ENCODE measurements at places on chromosomes 7 and 10.

DNA sequence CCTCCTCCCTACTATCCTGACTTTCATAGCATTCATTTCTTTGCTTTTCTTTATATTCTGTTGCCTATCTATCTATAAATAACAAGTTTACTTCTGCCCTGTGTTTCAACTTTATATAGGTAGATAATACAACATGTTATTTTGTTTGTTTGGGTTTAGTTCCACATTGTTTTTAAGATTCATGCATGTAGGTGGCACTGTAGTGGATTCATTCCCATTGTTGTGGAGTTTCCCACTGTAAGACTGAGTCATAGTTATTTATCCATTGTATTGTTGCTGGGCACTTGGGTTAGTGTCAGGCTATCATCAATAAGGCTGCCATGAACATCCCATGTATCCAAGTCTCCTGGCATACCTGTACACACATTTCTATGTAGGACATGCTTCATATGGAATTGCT is 127.7 kb downstream of the ARHGAP22 start:
- DNase-seq: no peak

DNA sequence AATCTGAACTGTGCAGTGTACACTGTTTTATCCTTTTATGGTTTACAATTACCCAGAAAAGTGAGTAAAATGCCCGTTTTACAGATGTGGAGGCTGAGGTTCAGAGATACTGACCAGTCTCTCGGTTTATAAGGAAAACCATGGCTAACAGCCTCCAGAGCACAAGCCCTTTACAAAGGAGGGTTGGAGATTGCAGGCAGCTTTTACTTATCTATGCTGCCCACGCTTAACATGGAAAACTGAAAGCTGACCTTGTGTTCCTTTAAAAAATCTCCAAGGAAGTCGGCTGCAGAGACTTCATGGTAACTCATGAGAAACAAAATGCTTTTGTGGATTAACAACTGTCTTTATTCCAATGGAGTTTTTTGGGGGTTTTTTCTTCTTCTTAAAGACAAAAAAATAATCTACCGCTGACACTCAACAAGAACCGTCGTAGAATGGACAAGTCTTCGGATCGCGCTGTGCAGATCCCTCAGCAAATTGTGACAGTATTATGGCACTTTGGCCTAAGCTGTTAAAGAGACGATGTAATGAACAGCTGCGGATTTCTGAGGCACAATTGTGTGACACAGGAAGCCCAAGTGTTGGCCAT is 654 bp upstream of the SLF2 start:
- DNase-seq: no peak

GRCh38 chr10:61822781-61823230 is 78.7 kb upstream of the ARID5B start:
- DNase-seq: no peak

DNA sequence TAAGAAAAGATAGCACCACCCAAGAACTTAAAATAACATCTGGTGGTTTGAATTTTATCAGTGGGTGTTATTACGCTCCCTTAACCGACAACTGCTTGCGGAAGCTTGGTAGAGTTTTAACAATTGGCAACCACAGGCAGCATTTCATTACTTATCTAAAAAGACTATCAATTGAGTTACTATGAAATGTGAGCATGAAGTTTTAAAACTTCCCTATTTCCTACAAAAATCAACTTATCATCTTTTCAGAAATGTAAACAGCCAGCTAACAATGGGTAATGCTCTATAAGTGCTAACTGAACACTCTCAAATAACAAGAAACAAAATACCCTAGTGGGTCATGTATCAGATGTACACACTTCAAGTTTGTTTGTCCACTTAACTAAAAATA is 68.8 kb downstream of the OSBPL3 start:
- DNase-seq: no peak

GRCh38 chr7:7177044-7177517 is 5.3 kb upstream of the C1GALT1 start:
- DNase-seq: no peak

GRCh38 chr7:155457544-155458110 is 302 bp upstream of the EN2 start:
- DNase-seq: no peak

- DNase-seq: no peak
Measured at GRCh38 chr7:52749880-52750279, 285.6 kb upstream of the POM121L12 start.

- DNase-seq: no peak
Measured at GRCh38 chr7:10913457-10913856, 60.2 kb upstream of the PHF14 start.

DNA sequence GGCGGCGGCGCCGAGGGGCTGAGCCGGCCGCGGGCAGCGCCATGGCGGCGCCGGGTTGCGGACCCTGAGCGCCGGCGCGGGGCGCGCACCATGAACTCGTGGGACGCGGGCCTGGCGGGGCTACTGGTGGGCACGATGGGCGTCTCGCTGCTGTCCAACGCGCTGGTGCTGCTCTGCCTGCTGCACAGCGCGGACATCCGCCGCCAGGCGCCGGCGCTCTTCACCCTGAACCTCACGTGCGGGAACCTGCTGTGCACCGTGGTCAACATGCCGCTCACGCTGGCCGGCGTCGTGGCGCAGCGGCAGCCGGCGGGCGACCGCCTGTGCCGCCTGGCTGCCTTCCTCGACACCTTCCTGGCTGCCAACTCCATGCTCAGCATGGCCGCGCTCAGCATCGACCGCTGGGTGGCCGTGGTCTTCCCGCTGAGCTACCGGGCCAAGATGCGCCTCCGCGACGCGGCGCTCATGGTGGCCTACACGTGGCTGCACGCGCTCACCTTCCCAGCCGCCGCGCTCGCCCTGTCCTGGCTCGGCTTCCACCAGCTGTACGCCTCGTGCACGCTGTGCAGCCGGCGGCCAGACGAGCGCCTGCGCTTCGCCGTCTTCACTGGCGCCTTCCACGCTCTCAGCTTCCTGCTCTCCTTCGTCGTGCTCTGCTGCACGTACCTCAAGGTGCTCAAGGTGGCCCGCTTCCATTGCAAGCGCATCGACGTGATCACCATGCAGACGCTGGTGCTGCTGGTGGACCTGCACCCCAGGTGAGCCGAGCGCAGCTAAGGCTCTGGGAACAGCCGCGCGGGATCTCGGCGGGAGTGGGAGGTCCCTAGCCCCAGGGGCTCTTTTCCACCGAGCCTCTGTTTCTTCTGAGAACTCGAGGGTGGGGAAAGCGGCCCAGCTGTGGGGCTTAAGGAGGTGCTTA is at the start of gene GPR26:
Gene GPR26, plus strand, starts transcription at position 38 of the 919 bp plus-strand sequence. Its CDS starts 53 bp downstream, at position 91.
- DNase-seq: no peak

DNA sequence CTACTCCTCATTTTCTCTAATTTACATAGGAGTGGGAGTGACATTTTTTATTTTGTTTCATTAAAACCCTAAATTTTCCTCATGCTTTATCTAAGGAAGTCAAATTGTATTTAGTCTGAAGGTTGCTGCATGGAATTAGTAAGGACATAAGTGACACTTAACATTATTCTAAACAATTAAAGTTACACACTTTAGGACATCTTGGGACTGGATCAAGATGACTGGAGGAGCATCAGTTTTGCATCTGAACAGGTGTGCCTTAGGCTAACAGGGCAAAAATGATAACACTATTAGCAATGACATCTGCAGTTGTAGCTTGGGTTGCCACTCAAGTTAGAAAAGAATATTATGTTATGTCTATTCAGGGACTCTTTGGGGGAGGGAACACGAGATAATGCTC is 199.4 kb downstream of the HDAC9 start:
- no peak for DNase-seq

- DNase-seq: no peak
Measured at GRCh38 chr7:66871076-66871475, 49.9 kb upstream of the TMEM248 start.

DNA sequence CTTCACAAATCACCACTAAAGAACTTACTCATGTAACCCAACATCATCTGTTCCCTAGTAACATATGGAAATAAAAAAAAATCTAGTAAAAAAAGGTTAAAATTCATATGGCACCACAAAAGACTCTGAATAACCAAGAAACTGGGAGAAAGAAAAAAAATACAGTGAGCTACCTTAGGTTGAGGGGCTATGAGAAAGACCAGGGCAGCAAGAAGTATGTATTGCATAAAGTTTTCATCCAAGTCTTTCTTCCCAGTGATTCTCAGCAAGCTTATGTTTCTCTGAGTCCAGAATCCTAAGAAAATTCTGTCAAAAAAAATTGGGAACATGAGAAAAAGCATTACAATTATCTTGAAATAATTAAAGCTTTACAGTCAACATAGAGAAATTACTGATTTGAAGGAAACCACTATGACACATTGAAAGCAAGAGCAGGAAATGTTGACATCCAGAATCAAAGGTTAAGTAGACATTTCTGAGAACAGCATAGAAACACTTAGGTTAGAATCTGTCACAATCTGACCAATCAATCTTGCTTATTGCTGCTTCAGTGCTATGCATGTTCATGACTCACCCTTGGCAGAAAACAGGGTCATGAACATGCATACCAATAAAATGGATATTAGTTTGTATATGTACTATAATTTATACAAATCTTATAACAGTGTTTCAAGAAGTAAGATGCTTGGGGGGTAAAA is 494.0 kb upstream of the POT1 start:
- no peak for DNase-seq

DNA sequence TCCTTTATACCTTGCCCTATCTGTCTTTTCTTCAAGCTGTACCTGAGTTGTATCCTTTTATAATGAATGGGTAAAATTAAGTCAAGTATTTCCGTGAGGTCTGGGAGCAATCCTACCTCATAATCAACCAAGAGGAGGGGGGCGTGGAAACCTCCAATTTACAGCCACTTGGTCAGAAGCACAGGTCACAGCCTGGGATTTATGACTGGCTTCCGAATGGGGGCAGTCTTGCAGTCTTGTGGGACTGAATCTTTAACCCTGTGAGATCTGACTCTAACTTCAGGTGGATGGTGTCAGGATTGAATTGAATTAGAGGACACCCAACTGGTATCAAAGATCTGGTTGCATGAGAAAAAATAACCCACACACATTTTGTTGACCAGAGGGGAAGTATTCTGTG is 23.5 kb upstream of the KCNMA1 start:
- DNase-seq: no peak

DNA sequence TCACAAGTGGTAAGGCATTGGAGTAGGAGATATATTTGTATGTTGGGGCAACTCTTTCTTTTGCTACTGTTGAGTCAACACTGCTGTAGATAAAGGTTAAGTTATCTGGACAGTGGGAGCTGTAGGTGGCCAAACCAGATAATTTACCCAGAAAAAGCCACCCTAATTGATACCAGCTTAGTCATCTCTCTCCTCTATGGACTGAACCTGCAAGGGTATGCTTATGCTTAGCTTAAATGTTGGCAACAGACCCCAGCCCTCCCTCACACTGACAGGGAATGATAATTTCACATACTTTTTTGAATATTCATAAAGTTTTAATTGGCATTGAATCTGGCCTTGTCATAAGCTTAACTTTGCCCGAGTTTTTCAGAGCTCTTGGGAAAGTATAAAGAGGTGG is 66.3 kb downstream of the CREB5 start:
- no peak for DNase-seq
